ENCODE measurements at places on chromosomes 3 and 15.

GRCh38 chr15:67765701-67766100, 59.6 kb upstream of the SKOR1 start:
- no peak for ATAC-seq

DNA sequence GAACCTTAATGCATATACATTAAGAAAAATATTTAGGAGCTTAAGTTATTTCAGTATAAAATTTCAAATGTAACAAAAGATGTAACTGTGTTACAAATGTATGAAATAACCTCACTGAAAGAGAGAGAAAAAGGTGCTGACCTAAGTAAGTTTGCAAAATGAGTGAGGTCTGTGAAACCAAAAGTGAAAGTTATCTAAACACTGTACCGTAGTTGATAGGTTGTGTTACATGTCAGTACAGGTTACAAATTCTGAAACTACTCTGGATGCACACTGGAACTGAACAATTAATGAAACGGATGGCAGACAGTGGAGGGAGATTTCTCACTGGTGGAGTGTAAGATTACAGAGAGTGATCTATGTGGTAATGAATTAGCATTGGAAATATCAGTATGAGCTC, 420.7 kb downstream of the ZNF385D start:
- ATAC-seq, result no peak

DNA sequence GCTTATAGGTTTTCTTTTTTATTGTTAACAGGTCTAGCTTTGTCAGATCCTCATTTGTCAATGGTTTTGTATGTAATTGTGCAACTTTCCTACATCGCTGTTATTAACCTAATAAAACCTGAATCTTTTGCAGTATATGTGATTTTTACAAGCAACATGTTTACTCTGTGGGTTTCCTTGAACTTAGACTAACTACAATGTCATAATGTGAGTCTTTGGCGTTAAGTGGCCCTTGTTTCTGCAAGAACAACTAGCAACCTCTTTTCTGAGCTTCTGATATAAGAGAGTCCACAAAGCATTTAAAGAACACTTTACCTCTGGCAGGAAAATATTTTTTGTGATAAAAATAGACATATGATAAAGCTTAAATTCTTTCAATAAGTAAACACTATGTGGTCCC, 230.3 kb upstream of the CFAP20DC start:
- no peak for ATAC-seq

GRCh38 chr3:51712963-51713362, 6.1 kb downstream of the GRM2 start:
- no peak for ATAC-seq

DNA sequence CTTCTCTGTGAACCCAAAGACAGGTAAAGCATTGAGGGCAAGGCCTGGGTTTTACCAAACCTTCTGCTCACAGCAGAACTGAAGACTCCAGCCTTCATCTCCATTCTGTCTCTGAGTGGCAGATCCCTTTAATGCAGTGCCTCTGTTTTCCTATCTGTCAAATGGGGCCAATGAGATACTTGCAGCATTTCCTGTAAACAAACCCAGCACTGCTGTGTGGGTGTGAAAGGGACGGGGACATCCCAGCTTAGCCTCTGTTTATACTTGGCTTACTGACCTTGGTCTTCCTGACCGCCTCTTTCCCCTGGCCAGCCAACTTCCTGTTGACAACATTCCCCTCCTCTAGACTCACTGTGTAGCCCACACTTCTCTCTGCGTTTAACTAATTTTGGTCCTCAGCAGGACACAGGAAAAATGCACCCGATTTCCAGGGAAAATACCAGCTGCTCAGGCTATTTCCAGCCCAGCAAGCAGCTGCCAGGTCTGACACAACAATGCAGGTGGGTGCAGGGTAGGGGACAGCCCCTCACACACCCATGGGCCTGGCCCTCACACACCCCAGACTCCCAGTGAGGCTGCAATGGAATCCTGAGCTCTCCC, 105.9 kb upstream of the HERC1 start:
- peak; percentile 58 for ATAC-seq

GRCh38 chr15:77851691-77852090, 219.0 kb upstream of the LINGO1 start:
- ATAC-seq, result peak; percentile 59

DNA sequence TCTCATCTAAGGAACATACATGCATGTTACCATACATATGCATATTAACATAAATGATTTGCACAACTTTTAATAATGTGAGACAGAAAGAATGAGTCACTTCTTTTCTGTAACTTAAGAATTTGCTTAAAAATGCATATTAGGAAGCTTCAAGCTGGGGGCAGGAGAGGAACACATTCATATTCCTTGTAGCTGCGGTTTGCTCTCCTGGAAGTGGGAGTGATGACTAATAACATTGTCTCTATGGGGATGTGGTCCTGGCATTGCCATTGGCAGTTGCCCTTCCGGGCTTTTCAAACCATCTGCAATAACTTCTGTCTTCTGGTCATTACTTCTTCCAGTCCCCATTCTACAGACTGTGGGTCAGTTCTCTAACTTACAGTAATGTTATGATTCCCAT, 15.6 kb downstream of the CHST2 start:
- ATAC-seq, result peak; percentile 99

DNA sequence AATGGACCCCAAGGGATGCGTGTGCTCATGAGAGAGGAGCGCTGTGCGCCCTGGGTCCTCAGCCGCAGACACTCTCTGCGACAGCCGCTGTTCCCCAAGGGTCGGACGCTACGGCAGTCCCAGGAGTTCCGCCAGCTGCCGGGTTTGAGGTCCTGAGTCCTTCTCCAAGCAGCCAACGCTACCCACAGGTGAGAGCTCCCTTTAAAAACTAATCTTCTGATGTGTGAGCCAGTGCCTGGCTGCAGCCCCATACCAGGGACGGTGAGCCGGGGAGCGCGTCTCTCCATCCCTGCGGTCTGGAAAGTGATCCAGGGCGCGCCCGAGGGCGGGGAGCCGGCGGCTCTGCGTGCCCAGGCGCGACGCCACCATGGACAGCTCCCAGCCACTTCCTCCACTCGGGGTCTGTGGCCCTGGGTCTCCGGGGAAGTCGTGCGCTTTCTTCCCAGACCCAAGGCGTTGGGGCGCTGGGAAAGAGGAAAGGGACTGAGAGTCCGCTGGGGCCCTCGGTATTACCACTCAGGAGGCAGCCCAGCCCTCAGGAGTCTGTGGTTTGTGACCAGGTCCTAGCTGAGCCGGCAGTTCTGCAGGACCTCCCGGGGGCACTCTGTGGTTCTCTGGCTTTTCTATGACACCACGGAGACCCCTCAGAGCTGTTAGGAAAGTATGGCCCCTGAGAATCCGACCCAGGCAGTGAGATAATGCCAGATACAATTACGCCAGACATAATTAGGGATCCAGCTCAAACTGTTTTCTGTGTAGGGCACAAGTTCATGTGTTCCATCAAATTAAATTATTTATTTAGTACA, 1.4 kb downstream of the CEMIP start:
- ATAC-seq, result peak; percentile 48

GRCh38 chr3:155917781-155918180, 47.3 kb downstream of the GMPS start:
- ATAC-seq, result no peak

- ATAC-seq, result no peak
Observed at GRCh38 chr15:80850941-80851451, 71.8 kb downstream of the CEMIP start.

DNA sequence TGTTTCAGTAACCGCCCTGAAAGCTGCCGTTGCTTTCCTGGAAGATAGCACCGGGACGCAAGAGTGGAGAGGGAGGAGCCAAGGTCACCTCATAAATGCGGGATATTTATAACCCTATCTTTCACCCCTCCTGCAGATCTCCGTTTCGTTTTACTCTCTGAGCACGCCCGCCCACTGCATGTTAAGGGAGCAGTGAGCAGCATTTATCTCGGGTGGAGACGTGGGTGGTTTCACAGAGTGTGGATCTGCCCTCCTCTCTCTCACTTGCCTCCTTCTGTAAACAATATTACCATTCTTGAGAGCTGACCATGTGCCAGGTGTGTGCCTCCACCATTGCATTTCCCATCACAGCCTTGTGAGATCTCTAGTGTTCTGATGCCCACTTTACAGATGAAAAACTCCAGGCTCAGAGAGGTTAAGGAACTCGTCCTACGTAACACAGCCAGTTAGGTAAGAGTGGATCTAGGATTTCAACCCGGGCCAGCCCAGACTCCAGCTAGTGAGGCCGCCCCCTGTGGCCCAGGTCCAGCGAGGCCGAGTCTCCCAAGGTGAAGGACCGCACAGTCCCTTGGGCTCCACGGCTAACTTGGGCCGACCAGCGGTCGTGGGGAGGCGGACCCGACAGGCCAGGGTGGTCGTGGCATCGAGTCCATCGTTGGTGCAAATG, 16.9 kb upstream of the SEMA4B start:
- peak; percentile 82 for ATAC-seq

DNA sequence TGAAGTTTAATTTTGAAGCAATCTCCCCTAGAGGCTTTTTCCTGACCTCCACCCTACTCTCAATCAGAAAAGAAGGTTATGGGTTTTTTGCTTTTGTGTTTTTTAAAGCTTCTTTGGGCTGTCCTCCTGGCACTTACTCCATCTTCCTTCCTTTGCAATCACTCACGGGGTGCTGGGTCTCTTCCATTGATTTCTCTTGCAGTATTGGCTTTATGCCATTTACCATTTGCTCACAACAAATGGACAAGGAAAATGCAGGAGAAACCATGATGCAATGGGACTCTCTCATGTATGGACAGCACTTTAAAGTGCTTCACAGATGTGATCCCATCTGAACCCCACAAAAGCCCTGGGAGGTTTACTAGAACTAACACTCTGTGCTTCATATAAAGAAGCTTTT, 57.5 kb downstream of the SST start:
- ATAC-seq, result no peak

- ATAC-seq, result peak; percentile 66
Observed at GRCh38 chr3:158748237-158748828, 16.1 kb upstream of the RARRES1 start.

- no peak for ATAC-seq
Observed at GRCh38 chr15:57036352-57036751, 117.9 kb downstream of the TCF12 start.

DNA sequence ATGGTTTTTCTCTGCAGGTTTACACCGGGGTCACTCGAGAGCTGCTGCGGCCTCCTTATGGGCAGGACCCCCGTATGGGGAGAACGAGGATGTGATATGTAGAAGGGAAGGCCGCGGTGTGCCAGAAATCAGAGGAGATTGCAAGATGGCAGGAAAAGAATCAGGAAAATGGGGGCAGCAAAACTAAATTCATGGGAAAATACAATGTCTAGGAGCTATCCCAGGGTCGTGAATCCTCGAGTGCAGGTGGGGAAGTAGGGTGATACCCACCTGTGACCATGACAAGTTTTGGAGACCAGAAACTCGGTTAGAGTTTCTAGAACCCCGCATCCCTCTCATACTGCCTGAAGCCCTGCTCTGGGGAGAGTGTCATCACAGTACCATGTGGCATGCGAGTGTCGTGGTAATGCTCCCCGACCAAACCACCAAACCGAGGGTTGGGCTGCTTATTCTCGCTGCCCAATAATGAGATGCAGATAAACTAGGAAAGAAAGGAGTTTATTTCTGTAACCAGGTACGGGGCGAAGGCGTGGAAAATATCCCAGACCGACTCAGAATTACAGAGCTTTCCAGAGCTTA, 781 bp downstream of the TRNT1 start:
- ATAC-seq, result peak; percentile 30

GRCh38 chr15:27091270-27091940, 120.4 kb downstream of the GABRG3 start:
- no peak for ATAC-seq

DNA sequence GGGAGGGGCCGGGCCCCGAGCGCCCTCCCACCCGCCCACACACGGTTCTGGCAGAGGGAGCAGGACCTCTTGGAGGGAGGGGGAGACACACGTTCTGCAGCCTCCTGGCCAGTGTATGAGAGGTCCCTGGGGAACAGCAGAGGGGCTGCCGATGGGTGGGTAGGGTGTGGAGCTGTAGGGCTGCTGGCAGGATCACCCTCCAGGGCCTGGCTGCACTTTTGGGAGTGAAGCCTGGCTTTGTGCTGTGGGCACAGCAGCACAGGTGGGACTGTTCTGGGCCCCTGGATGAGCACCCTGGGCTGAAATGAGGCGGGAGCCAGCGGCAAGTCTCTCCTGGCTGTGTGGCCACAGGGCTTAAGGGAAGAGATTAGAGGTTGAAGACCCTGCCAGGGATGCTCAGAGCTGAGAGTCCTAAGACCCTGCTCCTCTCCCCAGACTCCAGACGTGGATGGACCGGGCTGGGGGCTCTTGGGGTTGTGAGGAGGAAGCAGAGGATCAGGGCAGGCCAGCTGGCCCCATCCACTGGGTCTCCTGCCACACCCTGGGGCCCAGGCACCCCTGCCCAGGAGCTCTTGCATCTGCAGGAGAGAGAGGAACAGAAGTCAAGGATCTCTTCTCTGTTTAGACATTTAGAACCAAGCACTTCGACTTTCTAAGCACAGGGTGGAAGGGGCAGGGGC, 45.2 kb downstream of the RGMA start:
- no peak for ATAC-seq

DNA sequence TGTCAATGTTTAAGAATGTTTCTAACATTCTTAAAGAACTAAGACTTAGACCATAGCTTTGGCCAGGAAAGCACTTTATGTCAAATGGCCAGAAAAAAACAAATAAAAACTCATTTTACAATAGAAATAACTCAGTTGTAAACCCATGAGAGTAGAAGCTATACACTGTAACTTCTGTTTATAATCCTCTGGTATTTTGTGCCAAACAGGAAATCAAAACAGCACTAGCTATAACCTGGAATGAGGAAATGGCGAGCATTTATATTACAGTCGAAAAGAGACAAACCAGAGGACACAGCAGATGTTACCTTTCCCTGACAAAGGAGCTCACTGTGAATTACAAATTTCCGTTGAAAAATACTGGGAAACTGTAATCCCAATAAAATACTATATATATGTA, 10.3 kb downstream of the GK5 start:
- 0 out of 3 replicates have a peak, but pooled peaks have one; percentile 18 for ATAC-seq

- no peak for ATAC-seq
Observed at GRCh38 chr3:172051957-172052354, 12.6 kb downstream of the FNDC3B start.

- no peak for ATAC-seq
Observed at GRCh38 chr3:51696954-51697353, 9.9 kb upstream of the GRM2 start.

DNA sequence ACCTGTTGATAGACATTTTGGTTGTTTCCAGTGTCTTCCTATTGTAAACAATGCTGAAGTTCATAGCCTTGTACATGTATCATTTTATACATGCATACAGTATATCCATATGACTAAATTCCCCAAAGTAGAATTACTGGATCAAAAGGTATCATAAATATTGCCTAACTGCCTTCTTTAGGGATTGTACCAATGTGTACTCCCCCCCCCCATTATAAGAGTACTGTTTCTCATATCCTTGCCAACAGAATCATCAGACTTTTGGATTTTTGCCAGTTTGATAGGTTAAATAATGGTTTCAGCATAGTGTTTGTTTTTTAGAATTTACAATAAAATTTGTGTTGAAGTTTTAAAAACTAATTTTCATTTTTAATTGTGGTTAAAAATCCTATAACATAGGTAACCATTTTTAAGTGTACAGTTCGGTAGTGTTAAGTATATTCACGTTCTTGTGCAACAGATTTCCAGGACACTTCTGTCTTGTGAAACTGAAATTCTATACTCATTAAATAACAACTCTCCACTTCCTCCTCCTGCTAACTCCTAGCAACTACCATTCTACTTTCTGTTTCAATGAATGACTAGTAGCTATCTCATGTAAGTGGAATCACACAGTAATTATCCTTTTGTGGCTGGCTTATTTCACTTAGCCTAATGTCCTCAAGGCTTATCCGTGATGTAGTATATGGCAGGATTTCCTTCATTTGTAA, 30.8 kb upstream of the MAP3K13 start:
- peak; percentile 66 for ATAC-seq

GRCh38 chr3:60571511-60571910, 679.7 kb downstream of the FHIT start:
- ATAC-seq, result no peak

- ATAC-seq, result peak; percentile 65
Observed at GRCh38 chr3:160169139-160169976, 55.9 kb upstream of the C3orf80 start.

All from SK-N-SH treated with all-trans-retinoic acid at 6 μM for 48 hours (cell line).